ENCODE measurements at places on chromosomes 6 and 20.
A peak's percentile ranks its signal among the peaks of the same experiment; 100 is the strongest.

DNA sequence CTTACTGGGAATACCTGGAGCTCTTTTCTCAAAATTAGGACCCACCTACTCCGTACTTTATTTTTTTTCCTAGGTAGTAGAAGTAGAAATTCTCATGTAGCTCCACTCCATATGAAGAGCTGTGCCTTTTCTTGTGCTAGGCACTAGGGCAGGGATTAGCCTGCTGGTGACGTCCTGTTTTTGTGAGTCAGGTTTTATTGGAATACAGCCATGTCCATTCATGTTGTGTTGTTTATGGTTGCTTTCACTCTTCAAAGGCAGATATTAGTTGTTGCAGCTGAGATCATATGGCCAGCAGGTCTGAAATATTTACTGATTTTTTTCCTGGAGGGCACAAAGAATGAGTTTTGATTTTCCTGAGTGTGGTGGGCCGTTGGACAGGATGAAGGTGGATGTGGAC, 20.5 kb downstream of the XRN2 start:
- DNase-seq, result no peak

DNA sequence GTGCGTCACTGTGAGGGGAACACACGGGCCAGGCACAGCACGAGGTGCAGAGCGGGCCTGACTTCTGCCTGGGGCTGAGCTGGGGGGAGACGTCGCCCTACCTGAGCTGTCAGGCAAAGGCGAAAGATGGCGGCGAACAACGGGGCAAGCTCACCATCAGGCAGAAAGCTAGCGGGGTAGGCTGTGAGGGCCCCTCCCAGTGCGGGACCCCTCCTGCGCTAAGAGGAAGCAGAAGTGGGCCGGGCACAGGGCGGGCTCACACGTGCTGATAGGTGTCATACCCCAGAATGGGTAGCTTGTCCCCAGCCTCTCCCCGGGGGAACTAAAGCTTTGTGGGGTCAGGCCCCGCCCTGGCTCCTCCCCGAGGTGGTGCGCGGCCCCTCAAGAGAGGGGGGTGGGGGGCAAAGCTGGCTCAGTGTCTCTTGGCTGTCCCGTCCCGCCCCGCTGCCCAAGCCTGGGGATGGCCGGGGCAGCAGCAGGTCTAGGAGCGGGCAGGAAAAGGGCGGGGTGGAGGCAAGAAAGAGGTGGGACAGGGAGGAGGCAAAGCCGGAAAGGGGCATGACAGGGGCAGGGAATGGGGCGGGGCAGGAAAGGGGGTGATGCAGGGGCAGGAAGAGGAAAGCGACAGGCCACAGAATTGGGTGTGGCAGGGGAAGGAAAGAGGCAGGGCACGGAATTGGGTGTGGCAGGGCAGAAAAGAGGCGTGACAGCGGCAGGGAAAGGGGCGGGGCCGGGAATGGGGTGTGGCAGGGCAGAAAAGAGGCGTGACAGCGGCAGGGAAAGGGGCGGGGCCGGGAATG, 14.7 kb downstream of the UCKL1 start:
- DNase-seq, result peak; percentile 37

- no peak for DNase-seq
These were observed 24.8 kb downstream of the SAMHD1 start for GRCh38 chr20:36926653-36927200.

DNA sequence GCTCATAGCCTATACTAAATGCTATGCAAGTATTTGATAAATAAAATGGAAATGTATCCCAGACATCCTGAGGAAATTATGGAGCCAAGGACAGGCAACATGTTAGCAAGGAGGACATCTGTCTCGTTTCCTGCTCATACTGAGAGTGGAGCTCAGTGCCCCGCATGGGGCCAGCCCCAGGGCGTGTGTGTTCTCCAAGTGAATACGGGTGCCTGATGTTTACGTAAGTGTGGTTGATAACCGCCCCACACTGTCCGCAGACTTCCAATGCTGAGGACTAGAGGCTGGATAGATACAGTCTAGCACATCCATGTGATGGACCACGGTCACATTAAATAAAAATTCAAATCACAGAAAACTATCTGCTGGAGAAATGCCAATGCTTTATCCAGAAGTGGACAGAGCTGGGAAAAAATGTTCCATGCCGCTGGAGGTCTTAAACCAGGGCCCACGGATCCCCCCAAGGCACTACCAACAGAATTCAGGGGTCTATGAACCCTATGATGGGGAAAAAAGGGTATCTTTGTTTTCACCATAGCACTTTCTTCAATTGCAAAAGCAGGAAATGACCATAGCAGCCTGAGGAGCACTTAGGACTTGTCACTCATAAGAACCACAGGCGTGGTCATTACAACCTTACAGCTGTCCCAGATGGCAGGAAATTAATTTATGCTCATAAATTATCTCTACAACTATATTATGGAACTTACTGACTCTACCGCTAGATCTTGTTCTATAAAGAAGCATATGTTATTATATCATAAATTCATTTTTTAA, 24.9 kb downstream of the TGM2 start:
- DNase-seq, result no peak

DNA sequence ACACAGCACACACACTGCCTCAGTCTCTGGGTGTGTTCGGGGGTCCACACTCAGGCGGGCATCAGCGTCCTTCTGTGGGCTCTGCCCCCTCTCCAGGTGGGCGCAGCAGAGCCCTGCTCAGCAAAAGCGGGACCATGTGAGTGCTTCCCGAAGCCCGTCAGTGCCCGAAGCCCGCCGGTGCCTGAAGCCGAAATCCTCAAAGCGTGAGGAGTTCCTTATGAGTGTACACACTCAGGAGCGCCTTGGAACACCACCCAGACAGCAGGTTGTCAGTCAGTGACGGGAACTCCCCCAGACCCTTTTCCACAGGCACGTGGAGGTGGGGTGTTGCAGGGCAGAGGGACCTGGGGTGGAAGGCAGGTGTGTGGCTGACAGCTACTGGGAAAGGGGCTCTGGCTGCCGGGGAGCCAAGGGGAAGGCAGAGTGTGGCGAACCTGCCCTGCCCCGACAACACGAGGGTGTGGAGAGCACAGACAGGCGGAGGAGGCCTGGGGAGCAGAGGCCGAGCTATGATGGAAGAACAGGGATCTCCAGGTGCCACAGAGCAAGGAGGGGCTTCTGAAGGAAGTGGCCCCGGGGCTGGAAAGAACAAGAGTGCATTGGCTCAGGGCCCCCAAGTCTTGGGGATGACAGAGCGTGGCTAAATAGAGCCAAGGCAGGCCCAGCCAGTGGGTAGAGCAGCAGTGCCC, 87.7 kb downstream of the RAMACL start:
- DNase-seq, result no peak

GRCh38 chr6:167153521-167153959, 4.2 kb downstream of the GPR31 start:
- DNase-seq, result no peak

GRCh38 chr6:32109114-32109764, at the start of gene TNXB:
Gene TNXB (minus strand): TSS chr6:32109338. CDS start chr6:32098198, 11,140 bp downstream.
- peak; percentile 68 for DNase-seq

GRCh38 chr20:24449026-24449720, 20.3 kb upstream of the SYNDIG1 start:
- DNase-seq, result no peak

DNA sequence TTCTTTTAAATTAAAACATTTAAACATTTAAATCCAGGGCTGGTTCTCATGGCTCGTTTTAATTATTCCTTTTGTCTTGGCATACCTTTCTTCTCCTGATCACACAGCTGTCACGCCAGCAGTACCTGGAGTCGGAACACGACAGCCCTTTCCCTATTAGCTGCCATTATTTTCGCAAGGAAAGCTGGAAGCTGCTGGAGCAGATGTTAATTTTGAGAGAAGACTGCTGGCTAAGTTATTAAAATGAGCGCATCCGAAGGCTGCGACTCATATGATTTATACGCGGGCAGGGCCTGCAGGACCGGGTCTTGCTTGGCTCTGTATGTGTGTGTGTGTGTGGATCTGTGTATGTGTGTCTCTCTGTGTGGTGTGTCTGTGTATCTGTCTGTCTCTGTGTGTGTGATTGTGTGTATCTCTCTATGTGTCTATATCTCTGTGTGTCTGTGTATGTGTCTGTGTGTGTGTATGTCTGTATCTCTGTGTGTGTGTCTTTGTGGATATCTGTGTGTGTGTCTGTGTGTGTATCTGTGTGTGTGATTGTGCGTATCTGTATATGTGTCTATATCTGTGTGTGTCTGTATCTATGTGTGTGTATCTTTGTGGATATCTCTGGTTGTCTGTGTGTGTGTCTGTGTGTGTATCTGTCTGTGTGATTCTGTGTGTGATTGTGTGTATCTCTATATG, 191.5 kb downstream of the CDH4 start:
- DNase-seq, result no peak

DNA sequence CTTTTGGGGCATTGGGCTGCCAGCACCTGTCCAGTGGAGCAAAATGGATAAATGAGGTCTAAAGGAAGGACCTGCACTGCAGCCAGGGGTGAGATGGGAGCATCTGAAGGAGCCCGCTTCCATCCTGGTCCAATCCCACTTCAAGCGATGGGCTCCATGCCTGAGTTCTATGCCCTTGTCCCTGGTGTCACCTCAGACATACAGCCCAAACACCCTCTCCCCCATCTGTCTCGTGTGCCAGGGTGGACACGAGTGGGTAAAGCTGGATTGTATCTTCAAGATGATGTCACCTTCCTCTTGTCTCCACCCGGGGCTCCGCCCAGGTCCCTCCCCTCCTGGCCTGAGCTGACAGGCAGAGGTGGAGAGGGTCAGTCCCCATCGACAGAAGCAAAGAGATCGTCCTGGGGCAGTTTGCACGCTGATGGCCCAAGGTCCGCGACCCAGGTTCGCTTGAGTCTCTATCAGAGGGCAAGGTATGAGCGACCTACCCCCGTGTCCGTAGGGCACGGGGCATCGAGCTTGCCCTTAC, 544 bp downstream of the SMIM29 start:
- DNase-seq, result peak; percentile 63

- DNase-seq, result no peak
These were observed 2.6 kb upstream of the SIRPB1 start for GRCh38 chr20:1622450-1622849.

GRCh38 chr6:135994857-135995544, 143.5 kb downstream of the PDE7B start:
- DNase-seq, result no peak

DNA sequence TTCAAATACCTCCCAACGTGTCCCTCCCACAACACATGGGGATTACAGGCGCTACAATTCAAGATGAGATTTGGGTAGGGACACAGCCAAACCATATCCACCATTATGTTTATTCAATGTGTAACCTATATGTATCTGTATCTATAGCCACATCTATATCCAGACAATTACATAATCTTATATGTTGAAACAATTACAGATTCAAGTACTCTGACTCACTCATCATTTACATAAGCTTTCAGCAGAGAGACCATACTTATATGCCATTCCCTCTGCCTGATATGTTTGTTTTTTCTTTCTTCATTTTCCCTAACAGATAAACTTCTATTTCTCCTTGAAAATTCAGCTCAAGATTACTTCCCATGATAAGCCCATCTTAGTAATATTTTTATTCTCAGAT, 163.6 kb downstream of the LAMA2 start:
- DNase-seq, result no peak

DNA sequence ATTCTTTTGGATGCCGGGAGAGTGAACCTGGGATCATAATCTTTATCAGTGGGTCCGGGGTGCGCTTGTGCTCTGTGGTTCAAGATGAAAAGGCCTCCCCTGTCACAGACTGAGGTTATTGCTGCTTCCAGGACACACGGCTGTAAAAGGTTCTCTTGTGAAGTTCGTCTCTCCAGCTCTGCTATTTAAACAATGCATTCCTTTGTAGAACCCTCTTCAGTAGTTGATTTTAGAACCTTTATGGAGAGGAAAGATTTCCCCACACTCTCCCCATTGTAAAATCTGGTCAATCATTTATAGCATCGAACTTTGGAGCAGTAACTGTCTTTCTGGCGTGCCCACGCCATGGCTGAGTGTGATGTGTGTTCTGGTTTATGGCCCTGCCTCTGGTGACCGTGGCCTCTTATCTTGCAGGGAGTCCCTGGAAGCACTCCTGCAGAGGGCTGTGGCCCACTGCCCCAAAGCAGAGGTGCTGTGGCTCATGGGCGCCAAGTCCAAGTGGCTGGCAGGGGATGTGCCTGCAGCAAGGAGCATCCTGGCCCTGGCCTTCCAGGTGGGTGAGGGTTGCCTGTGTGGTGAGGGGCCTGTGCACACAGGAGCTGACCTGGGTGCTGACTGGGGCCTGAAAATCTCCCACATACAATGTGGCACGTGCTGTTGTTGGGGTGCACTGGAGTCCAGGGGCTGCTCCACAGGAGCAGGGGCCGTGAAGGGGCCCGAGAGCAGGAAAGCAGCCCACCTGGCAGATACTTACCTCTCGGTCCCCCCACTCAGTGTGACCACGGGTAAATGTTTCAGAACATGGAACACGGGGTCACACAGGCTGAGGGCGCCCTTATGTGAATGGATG, 11.6 kb upstream of the C20orf204 start:
- DNase-seq, result no peak

DNA sequence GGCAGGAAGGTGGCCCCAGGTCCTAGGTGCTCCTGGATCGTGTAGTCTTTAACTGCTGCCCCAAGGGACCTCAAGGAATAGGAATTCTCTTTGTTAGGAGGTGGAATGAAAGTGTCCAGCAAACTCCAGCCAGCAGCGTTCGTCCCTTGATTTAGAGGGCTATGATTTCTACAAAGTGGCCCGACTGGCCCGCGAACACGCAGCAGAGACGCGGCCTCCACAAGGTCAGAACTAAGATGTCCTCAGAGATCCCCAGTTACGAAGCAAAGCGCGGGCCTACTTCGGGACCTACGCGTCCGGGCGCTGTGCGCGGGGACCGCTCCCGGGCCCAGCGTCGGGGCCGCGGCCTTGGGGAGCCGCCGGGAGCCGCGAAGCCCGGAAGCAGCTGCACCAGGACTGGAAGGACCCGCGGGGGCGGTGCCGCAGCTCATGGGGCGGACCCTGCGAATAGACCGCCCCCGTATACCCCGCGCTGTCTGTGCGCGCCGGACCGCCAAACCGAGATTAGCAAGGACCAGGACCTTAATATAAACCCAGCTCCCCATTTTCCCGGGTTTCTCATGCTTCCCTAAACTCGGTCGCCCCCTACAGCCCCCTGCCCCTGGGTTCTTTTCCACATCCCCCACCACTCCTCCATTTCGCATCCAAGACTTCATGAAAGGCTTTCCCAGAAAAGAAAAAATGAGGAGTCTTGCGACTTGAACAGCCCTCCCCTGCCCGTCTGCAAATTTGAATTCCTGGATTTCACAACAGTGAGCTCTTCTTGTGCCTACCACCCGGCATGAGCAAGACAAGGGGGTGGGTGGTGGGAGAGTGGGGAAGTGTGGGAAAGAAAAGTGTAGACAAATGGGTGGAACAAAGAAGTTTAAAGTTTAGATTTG, at the start of gene C6orf47:
Gene C6orf47 (minus strand): TSS at position 398 of the 881 bp plus-strand sequence. CDS start 831 bp downstream, outside the sequence.
- peak; percentile 93 for DNase-seq

DNA sequence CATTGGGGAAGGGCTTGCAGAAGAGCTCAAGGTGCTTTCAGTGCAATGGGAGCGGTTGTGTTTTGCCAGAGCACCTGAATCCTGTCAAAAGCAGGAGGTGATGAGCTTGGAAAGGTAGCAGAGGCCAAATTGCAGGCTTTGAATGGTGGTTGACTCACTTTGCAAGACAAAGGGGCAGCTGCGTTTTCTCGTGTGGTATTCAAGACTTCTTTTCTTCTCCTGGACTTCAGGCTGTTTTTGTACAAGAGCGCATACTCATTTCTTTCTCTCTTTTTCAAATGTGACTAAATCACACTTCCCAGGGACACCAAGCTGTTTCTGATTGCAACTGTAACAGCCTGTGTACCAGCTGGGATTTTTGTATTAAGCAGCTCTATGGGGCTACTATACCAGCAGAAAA, 32.3 kb downstream of the GHRH start:
- DNase-seq, result no peak

All from right hindlimb (tissue), 1 donor.